ENCODE measurements at places on chromosomes 12 and 14.

DNA sequence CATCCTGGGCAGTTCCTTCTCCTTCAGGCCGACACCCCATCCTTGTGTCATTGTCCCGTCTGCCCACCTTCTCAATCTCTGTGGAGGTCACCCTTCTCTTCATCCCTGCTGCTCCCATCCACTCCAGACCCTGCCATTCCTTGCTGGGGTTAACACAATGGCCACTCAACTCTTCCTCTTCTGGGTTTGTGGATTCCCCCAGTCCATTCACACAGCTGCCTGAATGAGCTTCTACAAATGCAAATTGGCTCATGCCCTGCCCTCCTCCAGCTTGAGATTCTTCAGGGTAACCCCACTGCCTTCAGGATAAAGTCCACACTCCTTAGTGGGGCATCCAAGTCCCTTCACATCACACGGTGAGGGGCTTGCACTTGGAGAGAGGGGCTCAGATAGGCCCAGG is 17.2 kb upstream of the PRMT8 start:
- no peak for DNase-seq

DNA sequence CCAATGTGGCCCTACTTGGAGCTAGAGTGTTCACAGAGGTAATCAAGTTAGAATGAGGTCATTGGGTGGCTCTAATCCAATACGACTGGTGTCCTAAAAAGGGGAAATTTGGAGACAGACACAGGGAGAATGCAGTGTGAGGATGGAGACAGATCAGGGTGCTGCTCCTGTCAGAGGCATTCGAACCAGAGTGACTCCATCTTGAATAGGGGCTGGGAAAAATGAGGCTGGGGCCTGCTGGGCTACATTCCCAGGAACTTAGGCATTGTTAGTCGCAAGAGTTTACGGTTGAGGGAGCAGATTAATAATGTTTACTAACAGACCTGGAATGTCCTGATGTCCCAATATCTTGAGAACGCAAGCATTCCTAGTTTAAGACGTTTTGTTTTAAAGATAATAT is 20.2 kb downstream of the TNFAIP2 start:
- DNase-seq, result no peak

GRCh38 chr12:79174626-79175025 is 310.1 kb downstream of the SYT1 start:
- no peak for DNase-seq

- DNase-seq, result peak; percentile 85
Observed at GRCh38 chr12:54360717-54361456, 3.4 kb downstream of the GPR84 start.
